Caco-2 (cell line): ENCODE measurements at places on chromosomes 2 and 18.

GRCh38 chr2:222228054-222228453 is 70.7 kb downstream of the PAX3 start:
- no peak for DNase-seq

GRCh38 chr2:19559596-19560240 is 201.3 kb upstream of the OSR1 start:
- DNase-seq, result no peak

DNA sequence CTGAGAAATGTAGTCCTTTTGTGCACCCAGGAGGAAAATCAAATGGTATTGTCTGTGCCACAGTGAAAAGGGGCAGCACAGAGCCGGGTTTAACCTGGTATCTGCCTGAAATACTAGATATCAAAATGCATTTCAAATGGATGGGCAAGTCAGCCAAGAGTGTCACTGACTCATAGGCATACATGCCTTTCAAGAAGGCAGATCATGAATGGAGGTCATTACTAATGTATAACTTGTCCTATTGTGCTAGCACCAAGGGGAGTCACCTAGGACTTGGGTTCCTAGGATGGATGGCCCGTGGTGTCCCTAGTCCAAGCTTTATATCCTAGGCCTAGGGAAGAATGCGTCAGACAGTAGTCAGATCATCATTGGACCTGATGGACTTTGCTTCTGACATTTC is 49.9 kb downstream of the TCF7L1 start:
- DNase-seq, result no peak

GRCh38 chr2:179952658-179953057 is 54.4 kb downstream of the CWC22 start:
- DNase-seq, result no peak

DNA sequence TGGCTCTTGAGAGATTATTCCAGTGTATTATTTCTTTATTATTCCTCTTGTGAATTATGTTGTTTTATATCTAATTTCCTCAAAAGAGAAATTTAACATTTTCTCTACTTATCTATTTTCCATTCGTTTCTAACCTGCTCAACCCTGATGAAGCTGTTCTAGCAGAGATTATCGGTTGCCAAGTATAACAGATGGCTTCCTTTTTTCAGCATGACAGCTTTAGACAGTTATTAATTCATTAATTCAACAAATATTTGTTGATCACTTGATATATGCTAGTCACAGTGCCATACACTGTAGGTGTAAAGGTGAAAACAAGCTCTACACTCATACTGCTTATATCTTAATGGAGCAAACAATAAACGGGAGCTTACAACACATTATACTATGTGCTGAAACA is 137.9 kb upstream of the UBE2E3 start:
- DNase-seq, result no peak

DNA sequence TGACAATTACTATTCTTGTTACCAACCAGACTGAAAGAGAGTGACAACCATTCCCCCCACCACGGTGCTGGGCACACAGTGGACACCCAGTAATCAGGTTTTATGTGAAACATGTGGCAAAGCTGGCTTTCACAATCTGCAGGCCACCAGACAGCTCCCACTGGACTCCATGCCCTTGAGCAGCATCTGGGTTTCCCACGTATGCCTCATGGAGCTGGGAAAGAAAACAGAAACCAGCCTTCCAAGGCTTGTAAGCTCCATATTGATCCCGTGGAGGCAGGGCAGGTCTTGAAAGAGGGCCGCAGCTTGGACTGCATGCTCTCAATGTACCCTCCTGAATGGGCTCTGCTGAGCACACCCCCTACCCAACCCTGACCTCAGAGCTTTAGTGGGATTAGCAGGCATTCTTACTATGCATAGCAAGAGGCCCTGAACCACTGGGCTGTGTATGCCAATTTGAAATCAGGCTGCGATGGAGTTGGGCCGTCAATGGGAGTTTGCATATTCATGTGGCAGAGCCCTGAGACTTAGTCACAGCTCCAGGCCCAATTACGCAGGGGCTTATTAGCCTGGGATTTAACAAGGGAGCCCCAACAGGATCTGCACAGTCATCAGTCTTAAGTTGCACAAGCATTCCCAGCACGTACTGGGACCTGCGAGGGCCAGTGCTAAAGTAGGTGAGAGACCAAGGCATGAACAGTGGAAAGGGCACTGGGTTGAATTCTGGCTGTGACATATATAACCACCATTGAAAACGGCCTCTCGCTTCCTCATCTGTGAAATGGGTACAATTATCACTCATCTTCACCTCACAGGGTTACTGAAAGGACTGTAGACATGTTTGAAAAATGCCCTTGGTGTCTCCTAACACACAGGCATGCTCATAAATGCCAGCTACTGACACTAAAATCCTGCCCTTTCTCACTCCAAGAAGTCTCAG is 10.5 kb downstream of the C1QL2 start:
- no peak for DNase-seq

- DNase-seq, result peak; percentile 1
Observed at GRCh38 chr18:63681449-63682340, 20.0 kb upstream of the SERPINB3 start.

GRCh38 chr2:241849616-241850543 is 8.8 kb downstream of the PDCD1 start:
- no peak for DNase-seq

GRCh38 chr2:240320204-240320993 is 115.1 kb upstream of the GPC1 start:
- DNase-seq, result no peak

DNA sequence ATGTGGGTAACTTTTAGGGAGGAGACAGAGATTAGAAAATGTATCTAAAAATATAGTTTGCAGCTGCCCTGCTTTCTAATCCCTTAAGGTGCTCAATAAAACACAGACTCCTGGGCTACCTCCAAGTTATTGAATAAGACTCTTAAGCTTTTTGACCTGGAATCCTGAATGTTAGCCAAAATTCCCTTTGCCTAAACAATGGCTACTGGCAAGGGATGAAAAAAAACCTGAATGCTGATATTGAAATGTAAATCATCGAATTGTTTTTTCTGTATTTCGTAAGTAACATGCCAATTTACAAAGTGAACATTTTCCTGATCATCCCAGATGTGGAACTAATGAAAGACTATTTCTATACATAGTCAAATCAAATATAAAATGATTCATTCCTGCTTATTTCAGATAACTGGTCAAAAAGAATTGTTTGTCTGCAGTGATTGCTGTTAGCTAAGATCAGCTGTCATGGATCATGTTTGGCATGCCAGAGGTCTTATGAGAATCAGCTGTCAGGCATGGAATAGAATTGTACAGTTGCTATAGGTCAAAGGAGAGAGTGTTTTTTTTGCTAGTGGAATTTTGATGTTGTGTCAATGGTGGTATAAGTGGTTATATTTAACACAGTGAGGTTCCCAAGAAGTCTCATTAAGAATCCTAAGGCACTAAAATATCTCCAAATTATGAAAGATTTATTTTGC is 363.6 kb upstream of the CWC22 start:
- no peak for DNase-seq

DNA sequence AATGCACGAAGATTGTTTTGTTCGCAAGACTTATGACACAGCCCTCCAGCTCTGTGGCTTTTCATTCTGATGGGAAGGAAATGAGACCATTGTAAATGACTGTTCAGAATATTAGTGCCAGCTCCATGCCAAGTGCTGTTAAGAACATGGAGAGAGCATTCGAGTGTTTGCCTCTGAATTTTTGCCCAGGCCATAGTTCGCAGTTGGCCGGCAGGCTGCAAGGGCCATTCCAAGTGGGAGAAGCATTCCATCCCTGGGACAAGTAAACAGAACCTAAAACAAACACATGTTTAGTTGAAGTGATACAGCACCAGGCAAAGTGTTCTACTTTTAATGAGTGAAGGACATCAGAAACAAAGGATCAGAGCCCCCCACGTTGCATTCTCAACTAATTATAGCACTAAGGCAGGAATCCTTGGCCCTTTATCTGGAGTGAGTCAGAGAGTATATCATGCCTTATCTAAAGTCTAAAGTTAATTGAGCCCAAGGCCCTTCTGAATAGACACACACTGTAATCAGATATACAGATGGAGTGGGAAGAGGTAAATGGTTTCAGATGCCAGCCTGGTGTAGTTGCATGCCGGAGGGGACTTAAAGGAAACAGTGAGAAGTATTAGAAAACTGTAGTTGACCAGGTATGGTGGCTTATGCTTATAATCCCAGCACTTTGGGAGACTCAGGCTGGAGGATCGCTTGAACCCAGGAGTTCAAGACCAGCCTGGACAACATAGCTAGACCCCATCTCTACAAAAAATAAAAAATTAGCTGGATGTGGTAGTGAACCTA is 53.3 kb downstream of the NEDD4L start:
- DNase-seq, result peak; percentile 35

DNA sequence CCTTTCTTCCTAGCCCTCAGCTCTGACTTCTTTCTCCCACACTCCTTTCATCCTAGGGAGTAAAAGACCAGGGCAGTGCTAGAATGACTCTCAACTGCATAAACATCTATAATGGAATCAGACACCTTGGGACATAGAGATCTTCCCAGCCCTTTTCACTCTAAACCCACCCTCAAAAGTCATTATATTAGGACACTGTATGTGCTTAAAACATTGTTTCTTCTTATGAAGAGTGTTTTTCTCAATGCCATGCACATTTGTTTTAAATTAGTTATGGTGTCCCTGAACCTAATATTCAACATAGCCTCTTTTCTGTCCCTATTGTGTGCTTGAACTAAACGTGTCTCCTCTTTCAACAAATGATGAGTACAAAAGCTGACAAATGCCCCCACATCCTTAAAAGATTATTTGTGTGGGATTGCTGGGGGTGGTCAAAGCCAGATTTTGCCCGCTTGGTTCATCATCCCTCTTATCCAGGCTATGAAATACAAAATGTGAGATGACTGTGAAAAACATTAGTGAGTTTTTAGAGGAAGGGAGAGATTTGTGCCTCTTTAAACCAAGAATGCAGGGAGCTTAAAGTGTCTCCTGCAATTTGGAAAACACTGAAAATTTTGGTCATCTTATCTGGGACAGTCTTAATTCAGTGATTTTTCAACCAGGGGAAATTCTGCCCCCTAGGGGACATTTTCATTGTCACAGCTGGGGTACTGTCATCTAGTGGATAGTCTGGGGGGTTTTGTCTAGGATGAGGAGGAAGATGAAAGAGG is 29.0 kb downstream of the SERPINB5 start:
- no peak for DNase-seq

GRCh38 chr18:45527891-45528290 is 87.4 kb upstream of the SLC14A2 start:
- DNase-seq, result no peak

- DNase-seq, result no peak
Observed at GRCh38 chr18:49486606-49486952, 455 bp downstream of the C18orf32 start.

- no peak for DNase-seq
Observed at GRCh38 chr2:106851881-106852501, 34.0 kb downstream of the ST6GAL2 start.

- DNase-seq, result no peak
Observed at GRCh38 chr2:41764919-41765318, 282.9 kb upstream of the PKDCC start.

- peak; percentile 85 for DNase-seq
Observed at GRCh38 chr2:119544075-119544938, at the start of gene CFAP221. CFAP221 (plus strand) TSS chr2:119544449; CDS start chr2:119546132, 1,683 bp downstream.

- DNase-seq, result no peak
Observed at GRCh38 chr2:85737481-85737880, 16.3 kb upstream of the ATOH8 start.

- no peak for DNase-seq
Observed at GRCh38 chr18:11657152-11657551, 31.9 kb upstream of the GNAL start.

DNA sequence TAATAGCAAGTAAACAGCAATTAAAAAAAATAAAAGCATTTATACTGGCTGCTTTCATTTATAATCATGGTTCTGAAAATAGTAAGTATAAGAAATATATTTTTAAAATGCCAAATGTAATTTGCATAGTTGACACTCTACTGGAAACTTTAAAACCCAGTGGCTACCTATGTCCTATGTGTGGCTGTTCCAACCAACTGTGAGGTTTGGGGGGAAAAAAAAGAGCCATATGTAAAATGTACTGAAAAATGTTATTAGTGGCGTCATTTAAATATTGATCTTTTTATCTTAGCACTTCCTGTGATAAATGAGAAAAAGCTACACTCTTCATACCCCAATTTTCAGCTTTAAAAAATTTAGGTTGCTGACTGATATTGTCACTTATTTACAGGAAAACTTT is 270.7 kb downstream of the TCF4 start:
- DNase-seq, result no peak

DNA sequence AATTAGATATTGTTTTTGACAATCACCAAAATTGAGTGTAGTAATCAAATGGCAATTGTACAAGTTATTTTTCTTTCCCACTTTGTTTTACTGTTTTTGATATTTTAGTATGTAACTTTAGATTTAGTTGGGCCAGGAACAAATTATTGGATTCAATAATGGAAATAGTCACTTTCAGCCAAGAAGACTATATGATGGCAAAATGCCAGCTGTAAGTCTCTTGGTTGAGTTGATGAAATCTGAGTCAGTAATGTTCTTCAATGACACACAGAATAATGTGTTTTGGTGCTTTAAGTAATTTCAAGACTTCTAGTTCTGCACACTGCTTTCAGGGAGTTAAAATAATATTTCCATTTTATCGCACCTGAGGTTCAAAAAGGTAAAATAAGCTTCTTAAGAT is 2022.0 kb upstream of the CELF4 start:
- DNase-seq, result no peak

DNA sequence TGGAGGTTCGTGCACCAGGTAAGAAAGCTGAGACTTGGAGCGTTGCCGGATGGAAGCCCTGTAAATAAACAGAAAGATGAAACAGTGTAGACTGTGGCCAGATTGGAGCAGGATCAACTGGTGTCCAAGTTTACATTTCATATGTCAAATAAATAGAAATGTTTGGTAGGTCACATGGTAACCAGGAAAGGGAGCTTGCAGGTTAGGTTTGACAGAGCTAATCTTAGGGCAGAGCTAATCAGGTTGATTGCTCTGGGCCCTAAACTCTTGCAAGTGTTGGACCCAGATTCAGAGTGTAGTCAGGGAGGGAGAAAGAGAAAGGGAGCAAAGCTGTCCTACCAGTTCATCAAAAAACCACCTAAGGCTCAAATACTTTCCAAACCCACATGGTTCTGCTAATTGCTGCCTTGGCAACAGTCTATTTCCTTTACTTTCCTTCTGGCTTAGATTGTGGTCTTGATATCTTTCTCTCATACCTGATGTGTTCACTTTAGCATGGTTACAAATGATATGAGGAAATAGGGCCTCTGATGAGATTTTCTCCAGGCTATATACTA is 63.2 kb downstream of the G6PC2 start:
- DNase-seq, result no peak

- no peak for DNase-seq
Observed at GRCh38 chr2:68743531-68743930, 8.9 kb downstream of the ARHGAP25 start.
